ENCODE measurements at places on chromosomes 5 and 9.

GRCh38 chr5:143119881-143120341, 283.6 kb downstream of the NR3C1 start:
- DNase-seq: no peak

- DNase-seq: no peak
These were observed 19.9 kb downstream of the SEMA4D start for GRCh38 chr9:89477811-89478630.

- DNase-seq: no peak
These were observed 95.6 kb upstream of the ZNF608 start for GRCh38 chr5:124841829-124842712.

GRCh38 chr5:4130819-4131218, 535.2 kb downstream of the IRX1 start:
- no peak for DNase-seq

DNA sequence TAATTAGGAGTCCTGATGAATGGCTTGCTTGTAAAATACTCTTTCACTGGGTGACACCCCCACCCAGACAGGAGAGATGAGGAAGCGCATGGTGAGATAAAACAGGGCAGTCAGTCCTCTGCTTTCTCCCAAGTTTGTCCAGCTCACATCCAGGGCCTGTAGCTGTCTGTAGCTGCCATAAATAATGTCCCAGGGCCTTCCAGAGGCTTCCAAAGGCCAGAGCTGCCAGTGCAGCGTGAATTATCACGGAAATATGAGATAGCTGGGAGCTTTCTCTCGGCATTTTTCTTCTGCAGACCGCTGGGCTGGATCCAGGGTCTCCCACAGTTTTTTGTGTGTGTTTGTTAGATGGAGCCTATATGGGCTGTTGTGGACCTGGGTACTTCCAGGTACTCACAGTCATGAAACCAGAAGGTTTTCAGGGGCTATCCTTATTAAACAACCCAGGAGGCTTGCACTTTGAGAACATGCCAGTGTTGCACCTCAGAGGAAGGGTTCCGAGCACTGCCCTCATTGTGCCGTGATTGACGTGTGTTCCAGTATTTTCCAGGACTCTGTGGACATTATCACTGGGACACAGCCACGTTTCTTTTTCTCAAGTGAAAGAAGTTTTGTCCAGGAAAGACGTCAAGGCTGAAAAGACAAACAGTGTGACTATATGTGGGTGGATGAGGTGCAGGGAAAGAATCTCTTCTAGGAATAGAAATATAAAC, 117.5 kb downstream of the FGF1 start:
- DNase-seq: no peak

DNA sequence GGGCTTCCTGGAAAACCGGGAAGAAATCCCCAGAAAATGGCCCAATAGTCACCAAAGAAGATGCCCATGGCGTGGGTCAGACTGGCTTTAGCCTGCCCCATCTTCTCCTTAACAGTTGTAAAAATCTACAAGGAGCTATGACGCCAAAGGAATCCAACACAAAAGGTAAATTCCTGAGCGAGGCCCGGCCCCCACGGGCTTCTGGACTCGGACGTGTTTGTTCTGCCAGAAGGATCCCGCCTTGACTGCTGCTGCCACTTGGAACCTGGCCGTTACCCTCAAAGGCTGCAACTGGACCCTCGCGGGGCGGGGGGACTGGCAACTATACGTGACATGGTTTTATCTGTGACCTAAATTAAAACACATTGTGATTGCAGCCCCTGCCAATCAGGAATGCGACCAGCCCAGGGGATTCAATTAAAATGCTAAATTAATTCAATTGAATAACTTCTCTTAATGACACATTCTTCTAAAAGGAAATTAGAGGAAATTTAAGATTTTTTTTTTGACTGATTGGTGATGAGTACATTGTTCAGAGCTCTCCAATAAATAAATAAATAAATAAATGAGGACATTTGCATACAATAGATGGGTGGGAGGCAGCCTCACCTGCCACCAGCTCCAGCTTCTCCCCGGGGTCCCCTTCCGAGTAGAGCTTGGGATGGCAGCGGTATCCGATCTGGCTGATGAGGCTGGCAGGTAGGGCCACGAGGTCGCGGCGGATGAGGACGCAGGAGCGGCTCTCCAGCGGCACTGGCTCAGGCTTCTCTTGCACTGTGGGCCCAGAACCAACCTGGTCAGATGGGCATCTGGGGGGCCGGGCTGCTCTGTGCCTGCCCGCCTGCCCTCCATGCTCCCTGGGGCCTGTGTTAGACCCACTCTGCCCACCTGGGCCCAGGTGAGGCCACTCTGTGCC, 54.7 kb upstream of the UBAC1 start:
- no peak for DNase-seq

DNA sequence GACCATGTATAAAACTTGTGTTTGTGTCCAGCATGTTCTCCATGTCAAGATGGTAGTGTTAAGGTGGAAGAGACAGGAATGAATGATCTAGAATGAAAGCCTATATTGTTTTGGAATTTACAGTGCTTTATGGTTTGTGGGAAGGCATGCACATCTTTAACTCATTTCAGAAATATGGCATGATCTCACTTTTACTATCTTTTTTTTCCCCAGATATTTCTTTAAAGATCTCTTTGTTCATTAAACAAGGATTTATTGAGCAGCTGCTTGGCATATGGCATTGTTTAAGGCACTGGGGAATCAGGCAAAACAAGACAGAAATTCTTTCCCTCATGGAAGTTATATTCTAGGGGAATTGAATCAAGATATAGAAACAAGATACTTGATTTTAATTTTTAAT, 51.7 kb downstream of the SLC12A2 start:
- no peak for DNase-seq

GRCh38 chr5:23740029-23740428, 232.6 kb downstream of the PRDM9 start:
- no peak for DNase-seq

- no peak for DNase-seq
These were observed 177.2 kb downstream of the MAPKAP1 start for GRCh38 chr9:125529589-125530515.

- DNase-seq: no peak
These were observed 23.5 kb upstream of the LPCAT1 start for GRCh38 chr5:1547236-1547635.

DNA sequence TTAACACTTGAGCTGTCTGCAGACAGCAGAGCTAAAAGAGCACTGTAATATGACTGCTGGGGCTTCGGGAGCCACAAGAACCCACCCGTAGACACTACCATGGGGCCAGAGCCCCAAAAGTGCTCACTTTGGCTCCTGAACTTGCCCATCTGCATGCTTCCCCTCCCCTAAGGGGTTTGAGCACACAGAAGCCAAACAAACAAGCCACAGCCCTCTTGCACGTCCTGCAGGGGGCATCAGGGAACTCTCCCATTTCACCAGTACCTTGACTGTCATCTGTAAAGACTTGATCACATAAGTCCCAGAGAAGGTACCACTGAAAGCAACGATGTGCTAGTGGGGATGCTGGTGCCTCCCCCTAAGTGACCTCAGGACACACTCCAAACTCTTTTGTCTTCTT, 681.8 kb downstream of the SEMA5A start:
- no peak for DNase-seq

- no peak for DNase-seq
These were observed 7.0 kb upstream of the SIL1 start for GRCh38 chr5:139205124-139205523.

- DNase-seq: no peak
These were observed 69.3 kb upstream of the NIPAL4 start for GRCh38 chr5:157390551-157391297.

DNA sequence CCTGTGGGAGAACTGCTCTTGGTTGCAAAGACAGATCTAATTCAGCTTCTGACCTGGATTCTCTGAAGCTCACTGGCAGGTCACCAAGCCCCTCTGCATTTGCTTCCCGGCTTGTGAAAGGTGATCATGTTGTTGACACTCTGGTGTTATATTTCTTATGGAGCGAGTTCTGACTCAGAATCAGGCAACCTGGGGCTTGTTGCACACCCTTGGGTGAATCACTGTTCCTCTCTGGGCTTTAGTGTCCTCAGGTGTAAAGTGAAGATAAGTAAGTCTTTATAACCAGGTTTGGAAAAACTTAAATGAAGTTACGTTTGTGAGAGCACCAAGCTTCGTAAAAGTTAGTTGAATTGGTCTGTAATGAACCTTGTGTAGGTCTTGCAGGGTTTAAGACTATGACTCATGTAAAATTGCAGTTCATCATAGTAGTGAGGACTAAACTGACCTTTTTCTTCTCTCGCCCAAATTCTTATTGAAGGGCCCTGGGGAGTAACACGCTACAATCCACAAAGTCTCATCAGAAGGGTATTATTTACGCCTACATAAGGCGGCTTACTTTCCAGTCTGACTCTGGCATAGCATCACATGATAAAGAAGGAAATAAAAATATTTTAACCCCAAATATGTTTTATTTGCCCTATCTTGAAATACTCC, 218.6 kb downstream of the TMEM38B start:
- no peak for DNase-seq

DNA sequence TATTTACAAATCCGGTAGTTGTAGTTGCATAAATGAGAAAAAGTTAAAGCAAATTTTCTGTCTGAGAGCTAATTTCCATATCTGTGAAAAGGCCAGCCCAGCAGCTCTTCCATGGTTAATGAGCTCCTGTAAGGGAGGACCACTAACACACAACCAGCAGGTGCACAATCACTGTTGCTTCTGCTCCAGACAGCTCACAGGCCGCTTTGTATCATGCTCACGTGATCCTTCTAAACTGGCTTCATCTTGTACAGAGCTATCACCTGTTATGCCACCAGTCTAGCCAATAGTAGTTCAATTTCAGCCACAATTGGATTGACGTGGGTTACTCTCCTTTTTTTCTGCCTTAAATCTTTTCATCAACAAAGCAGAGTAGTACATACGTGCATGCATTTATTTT, 38.3 kb upstream of the FBXL17 start:
- DNase-seq: no peak

DNA sequence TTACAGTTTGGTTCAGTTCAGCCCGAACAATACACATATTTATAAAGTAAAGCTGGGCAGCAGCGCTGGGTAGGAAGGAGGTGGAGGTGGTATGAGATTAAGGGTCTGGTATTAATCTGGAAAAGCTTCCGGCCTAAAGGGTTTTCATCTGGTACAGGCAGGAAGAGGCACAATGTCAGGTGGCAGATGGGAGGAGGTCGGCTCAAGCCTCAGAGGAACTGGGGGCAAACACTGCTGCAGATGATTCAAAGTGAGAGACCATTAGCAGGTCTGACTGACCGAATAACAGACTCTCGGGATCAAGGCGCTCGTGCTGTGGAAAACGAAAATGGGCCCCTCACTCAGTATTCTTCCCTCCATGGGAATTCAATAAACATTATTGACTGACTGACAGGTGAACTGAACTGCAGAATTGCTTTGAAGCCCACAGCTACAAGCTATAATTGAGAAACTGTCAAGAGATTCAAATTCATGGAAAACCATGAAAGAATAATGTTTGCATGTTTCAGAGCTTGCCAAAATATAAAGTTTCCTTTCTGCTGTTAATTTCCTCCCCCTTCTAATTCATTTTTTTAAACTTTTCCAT, 75.3 kb downstream of the TMEM167A start:
- DNase-seq: no peak

DNA sequence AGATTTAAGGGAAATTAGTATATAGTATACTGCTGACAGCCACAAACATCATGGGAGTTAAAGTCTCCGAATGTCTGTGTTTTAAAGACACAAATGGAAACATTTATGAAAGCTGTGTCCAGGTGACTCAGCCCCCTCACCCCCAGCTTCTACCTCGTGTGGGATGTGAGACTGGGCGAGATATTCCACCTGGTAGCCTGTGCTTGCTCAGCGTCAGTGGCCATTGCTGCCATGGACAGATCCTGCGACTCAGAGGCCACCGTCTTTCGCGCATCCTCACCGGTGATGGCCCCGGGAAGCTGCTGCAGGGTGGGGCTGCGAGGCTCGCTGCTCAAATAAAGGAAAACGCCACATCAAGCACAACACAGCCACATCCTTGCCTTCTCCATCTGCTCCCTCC, 31.2 kb upstream of the EXOC3 start:
- no peak for DNase-seq

DNA sequence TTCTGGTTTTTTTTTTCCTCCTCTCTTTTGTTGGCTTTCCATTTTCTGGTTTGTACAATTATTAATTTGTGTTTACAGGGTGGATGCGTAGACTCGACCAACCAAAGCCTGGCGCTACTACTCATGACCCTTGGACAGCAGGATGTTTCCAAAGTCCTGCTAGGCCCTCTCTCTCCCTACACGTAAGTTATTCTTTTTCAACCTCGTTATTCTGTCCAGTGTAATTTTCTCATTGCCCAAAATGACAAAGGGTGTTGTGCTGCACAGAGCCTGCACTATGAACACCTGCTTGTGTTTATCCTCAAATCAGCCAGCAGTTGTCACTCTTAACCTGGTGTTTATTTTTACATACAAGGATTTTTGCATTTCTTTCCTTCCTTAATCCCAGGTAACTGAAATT, 56.6 kb downstream of the RCL1 start:
- no peak for DNase-seq

- no peak for DNase-seq
These were observed 1.2 kb downstream of the SMC5 start for GRCh38 chr9:70260007-70260443.

- no peak for DNase-seq
These were observed 1619.6 kb upstream of the WWC1 start for GRCh38 chr5:166671811-166672210.

GRCh38 chr9:128550770-128551656, 1.4 kb upstream of the SPTAN1 start:
- no peak for DNase-seq

DNA sequence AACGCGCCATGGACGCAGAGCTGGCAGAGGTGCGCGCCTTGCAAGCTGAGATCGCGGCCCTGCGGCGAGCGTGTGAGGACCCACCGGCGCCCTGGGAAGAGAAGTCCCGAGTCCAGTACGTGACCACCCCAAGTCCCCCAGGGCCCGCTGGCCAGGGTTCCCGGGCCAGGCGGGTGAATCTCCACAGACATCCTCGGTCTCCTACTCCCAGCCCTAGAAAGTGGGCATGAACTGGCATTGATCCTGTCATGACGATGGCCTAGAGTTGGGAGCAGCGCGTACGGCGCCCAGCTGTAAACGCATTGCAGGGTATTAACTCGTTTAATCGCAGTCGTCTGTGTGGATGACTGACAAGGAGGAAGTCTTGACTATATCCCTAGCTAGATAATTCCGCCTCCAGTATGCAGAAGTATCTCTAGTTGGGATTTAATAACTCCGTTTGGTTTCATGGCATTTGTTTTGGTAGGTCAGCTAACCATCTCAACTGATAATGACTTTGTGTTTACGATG, 293 bp downstream of the CENPP start:
- no peak for DNase-seq
